ENCODE measurements at places on chromosomes 6 and 20.

GRCh38 chr20:20697325-20697845 is 15.1 kb downstream of the RALGAPA2 start:
- no peaks in the 10 kb centered on the region for H3K36me3 ChIP-seq
- no peak overlapping the region for H3K4me3 ChIP-seq
- H3K4me1 ChIP-seq = 0 out of 2 replicates have a peak, but pooled peaks cover 1% of the 10 kb centered on the region
- no peak for DNase-seq
- no peaks in the 10 kb centered on the region for H3K27me3 ChIP-seq

DNA sequence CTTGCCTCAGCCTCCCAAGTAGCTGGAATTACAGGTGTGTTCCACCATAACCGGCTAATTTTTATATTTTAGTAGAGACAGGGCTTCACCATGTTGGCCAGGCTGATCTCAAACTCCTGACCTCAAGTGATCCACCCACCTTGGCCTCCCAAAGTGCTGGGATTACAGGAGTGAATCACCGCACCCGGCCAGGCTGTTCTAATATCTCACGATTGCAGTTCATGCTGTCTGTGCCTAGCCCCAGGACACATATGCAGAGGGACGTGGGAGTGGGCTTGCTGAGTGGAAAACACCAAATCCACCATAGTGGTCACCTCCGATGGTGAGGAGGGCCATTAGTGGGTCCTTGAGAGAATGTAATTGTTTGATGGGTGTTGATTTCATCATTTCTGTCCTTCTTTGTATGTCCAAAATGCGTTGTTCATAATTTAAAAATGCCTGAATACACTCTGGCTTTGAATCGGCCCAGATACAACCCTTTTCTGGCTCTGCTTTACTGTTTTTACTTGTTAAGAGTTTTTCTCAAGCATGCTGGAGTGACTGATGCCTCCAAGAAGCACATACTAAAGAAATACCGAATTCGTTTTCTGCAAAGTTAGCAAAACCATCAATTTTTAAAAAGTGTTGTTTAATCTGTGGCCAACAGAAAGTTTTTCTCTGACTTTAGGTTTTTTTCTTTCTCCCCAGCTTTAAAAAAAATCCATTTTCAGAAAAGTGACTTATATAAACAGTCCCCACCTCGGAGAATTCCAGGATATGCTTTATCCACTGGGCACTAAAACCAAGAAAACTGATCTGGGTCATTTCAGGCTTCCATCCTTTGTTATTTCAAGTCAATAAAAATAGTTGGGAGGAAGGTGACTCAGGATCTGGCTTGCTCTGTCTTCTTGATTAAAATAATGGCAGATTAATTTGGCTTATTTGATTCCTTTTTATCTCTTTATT is 18.8 kb upstream of the RALGAPA2 start:
- peaks cover 11% of the 10 kb centered on the region for H3K4me1 ChIP-seq
- H3K36me3 ChIP-seq = no peaks in the 10 kb centered on the region
- no peak overlapping the region for H3K4me3 ChIP-seq
- no peak overlapping the region for H3K27ac ChIP-seq
- no peaks in the 10 kb centered on the region for H3K27me3 ChIP-seq

- DNase-seq = no peak
- H3K36me3 ChIP-seq = no peaks in the 10 kb centered on the region
- H3K4me3 ChIP-seq = no peak overlapping the region
- no peaks in the 10 kb centered on the region for H3K27me3 ChIP-seq
- peaks cover 11% of the 10 kb centered on the region for H3K4me1 ChIP-seq
Measured at GRCh38 chr20:50594231-50594590, 84.0 kb downstream of the PTPN1 start.

DNA sequence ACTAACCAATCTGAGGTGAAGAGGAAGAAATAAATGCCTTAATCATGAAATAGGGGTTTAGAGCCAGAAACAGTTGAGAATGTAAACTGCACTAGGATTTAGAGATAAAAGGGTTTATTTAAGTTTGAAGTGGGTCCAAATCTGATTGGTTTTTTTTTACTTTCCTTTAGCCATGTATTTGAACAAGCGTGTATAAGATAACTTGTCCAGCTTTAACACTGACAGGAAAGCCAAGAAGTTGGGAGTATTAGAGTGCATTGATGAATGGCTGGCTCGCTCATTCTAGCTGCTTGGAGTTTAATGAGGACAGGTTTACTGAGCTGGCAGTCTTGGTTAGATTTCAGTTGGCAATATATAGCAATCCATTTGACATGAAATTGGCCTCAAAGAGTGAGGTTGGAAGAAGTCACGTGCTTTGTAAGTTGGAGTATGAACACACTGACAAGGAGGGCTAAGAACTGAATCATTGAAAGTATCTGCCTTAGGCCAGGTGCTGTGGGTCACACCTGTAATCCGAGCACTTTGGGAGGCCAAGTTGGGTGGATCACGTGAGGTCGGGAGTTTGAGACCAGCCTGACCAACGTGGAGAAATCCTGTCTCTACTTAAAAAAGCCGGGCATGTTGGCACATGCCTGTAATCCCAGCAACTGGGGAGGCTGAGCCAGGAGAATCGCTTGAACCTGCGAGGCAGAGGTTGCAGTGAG is 13.7 kb downstream of the SRSF3 start:
- peaks cover 89% of the 10 kb centered on the region for H3K36me3 ChIP-seq
- H3K4me3 ChIP-seq = no peak overlapping the region
- peaks cover 36% of the 10 kb centered on the region for H3K4me1 ChIP-seq
- H3K27me3 ChIP-seq = no peaks in the 10 kb centered on the region
- DNase-seq = peak; percentile 9
- H3K27ac ChIP-seq = peak overlapping the region; percentile 97

DNA sequence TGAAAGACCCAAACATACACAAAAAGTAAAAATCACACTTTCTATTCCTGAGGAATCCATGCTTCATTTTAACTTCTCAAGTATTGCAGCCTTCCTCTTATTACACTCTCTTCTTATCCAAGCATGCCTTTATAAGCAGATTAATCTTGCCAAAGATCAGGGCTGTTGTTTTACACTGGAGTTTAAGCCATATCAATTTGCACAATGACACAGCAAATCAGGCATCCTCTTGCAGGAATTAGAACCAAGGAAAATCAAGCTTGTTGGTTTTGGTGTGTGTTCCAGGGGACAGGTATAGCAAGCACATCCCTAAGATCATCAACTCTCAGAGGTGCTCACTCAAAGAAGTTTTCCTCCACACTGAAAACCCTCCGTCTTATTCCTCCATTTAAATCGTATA is 69.5 kb downstream of the CYP39A1 start:
- no peaks in the 10 kb centered on the region for H3K27me3 ChIP-seq
- H3K36me3 ChIP-seq = no peaks in the 10 kb centered on the region
- no peak overlapping the region for H3K27ac ChIP-seq
- no peak overlapping the region for H3K4me3 ChIP-seq

GRCh38 chr6:14932485-14933182 is 313.2 kb upstream of the JARID2 start:
- no peaks in the 10 kb centered on the region for H3K36me3 ChIP-seq
- peak overlapping the region; percentile 66 for H3K27ac ChIP-seq
- peaks cover 16% of the 10 kb centered on the region for H3K4me1 ChIP-seq
- H3K4me3 ChIP-seq = no peak overlapping the region
- no peaks in the 10 kb centered on the region for H3K27me3 ChIP-seq

DNA sequence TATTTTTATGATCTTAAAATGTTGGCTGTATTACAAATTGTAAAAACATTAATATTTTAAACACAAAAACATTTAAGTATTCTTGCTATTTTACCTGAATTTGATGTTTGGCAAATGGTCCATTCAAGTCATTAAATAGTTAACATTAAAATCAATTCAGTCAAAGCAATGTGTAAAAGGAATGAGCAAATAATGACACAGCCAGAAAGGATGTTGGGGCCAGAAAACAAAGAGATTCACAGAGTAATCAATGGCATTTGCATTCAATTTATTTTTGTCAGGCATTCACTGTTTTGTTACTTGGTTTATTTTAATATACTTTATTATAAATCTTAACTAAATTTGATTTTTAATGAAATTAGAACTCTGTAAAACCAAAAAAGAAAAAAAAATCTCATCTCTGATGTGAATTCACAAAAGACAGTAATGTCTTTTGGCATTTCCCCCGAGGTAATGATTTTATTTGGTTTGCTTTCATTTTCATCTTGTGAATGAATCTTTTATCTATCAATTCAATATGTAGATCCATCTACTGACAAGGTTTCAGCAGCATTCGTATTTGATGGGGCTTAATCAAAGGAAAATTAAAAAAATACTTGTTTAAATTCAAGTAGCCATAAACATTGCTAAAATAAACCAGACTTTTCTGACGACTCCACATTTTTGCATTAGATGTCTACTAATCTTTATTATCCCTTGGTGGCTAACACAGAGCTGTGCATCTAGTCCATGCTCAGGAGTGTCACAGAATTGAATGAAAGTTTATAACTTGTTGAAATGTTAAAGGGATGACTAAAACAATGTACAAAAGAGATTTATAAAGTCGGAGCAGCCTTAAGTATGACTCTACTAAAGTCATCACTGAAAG is 866.7 kb upstream of the GJE1 start:
- H3K27ac ChIP-seq = peak overlapping the region; percentile 84
- no peak overlapping the region for H3K4me3 ChIP-seq
- no peaks in the 10 kb centered on the region for H3K27me3 ChIP-seq
- H3K4me1 ChIP-seq = peaks cover 36% of the 10 kb centered on the region
- no peak for DNase-seq

DNA sequence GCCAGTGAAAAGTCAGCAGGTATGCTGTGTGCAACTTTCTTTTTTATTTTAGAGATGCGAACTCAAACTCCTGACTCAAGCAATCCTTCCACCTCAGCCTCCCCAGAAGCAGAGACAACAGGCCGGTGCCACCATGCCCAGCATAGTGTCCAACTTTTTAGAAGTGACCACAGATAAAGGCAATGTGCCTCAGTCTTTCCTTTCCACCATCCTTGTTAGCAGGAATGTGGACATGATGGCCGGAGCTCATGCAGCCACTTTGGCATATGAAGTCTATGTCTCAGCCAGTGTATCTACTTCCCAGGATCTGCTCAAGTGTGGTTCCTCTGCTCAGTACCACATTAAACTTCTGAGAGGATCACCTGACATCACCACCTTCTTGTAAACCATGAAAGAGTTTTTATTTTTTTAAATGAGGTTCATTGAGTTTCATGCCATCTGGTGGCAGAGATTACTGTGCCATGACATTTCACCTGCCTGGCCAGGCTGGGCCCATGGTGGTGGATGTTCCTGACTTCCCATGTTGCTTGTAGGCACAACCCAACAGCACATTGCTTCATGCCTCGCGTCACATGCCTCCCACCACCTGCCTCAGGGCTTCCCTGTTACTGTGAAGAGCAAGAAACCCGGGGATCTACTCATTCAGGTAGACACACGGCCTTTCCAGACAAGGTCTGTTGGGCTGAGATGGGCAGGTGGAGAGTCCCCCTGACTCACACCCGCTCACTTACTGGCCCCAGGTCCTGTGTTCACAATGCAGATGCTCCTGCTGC is 216.5 kb downstream of the LY86 start:
- no peak overlapping the region for H3K27ac ChIP-seq
- H3K36me3 ChIP-seq = no peaks in the 10 kb centered on the region
- no peak for DNase-seq
- no peak overlapping the region for H3K4me3 ChIP-seq

DNA sequence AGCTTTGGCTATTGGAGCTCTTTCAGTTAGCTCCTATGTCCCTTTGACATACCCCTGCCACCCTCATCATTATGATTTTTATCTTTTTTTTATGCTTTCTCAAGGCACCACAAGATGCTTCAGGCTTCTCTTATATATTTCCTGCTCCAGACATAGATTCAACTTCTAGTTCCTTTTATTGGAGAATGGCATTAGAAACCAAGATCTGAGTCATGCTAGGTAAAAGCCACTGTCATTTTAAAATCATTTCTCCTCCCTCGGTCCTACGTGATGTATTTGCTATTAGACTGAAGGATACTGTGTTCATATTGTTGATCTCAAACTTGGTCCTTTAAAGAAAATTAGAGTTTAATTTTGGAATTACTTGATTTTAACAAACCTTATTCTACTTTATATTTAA is 8.3 kb downstream of the TENT5A start:
- no peak overlapping the region for H3K27ac ChIP-seq
- no peak for DNase-seq

- H3K36me3 ChIP-seq = no peaks in the 10 kb centered on the region
- no peaks in the 10 kb centered on the region for H3K27me3 ChIP-seq
- no peak overlapping the region for H3K27ac ChIP-seq
- H3K4me1 ChIP-seq = peaks cover 16% of the 10 kb centered on the region
Measured at GRCh38 chr6:157575436-157576145, 194.6 kb downstream of the ZDHHC14 start.
